Activated CD8-positive, alpha-beta memory T cell treated with anti-CD3 and anti-CD28 coated beads for 1 hour (primary cell): ENCODE measurements at places on chromosomes 12 and 14.

DNA sequence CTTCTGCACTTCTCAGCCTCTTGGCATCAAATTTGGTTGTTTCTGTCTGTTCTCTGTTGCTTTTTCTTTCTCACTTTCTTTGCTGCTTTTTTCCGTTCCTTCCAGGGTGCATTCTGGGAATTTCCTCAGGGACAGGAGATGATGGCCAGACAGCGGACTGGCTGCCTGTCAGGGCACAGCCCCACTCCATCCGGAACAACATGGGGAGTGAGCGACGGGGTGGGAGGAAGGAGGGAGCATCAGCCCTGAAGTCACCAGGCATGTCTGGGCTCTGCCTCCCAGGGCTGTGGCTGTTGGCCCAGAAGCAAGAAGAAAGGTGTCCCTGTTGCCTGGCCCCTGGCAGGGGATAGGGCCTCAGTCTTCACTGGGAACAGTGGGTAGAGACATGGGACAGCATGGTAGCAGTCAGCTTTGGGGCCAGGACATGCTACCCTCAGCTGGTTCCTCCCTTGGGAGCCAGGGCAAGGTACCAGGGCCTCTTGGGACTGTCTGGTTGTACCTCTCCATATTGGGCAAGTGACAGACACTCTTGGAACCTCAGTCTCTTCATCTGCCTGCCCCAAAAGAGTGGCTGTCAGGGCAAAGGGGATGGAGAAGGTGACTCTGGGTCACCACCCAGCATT lies 8.6 kb downstream of the PGF start:
- no peak for DNase-seq

DNA sequence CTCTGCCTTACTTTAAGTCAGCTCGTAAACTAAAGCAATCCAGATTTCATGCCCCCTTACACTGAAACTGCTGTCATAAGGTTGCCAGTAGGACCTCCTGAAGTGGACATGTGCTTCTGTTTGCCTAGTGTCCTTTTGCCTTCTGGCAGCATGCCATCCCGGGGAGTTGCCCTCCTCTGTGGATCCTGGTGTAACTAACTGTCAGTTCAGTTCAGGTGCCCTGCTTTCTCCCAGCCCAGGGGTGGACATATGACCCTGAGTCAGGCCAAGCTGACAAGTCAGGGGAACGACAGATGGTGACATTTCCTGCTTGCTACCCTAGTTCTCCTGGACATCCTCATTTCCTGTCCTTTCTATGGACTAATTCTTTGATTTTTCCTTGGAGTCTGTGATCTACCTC lies 25.6 kb downstream of the AKAP6 start:
- no peak for DNase-seq

DNA sequence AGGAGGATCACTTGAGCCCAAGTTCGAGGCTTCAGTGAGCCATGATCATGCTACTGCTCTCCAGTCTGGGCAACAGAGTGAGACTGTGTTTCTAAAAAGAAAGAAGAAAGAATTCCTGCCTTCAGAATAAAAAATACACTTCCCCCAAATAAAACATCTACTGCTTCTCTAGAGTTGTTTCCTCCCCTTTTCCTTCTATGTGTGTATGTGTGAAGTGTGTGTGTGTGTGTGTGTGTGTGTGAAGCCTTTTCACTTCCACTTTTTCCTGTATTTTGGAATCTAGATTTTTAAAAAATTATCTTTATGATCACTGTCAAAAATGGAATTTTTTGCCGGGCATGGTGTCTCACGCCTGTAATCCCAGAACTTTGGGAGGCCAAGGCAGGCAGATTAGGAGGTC lies 12.6 kb upstream of the SNX6 start:
- DNase-seq = no peak

DNA sequence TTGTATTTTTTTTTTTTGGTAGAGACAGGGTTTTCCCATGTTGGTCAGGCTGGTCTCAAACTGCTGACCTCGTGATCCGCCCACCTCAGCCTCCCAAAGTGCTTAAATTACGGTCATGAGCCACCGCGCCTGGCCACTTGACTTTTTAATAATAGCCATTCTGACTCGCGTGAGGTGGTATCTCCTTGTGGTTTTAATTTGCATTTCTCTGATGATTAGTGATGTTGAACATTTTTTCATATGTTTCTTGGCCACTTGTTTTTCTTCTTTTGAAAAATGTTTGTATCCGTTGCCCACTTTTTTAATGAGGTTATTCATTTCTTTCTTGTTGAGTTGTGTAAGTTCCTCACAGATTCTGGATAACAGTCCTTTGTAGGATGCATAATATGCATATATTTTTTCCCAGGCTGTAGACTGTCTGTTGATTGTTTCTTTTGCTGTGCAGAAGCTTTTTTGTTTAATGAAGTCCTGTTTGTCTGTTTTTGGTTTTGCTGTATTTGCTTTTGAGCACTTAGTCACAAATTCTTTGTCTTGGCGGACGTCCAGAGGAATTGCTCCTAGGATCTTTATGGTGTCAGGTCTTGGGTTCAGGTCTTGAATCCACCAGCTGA lies 10.3 kb upstream of the PGAM5 start:
- DNase-seq = no peak
